ENCODE measurements at places on chromosomes 4 and X.

GRCh38 chr4:115781528-115782146 is 668.2 kb upstream of the NDST4 start:
- no peak for DNase-seq

DNA sequence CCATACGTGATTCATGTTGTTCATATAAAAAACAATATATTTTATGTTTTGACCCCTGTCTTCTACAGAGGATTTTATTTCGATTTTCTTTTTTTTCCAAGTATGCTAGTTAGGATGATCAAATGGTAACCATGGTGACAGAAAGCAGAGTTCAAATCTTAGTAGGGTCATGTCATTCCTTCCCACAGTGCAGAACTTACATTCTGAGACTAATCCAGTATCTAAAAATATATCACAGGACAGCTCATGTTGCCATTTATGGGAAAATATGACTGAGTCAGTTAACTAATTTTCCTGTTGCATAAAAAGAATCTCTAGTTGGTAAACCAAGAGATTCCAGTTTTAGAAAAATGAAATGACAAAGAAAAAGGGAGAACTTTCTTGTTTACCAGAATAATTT is 209.5 kb downstream of the PARM1 start:
- DNase-seq: no peak

GRCh38 chrX:7330556-7330955 is 182.6 kb upstream of the PUDP start:
- no peak for DNase-seq

GRCh38 chr4:37757121-37757520 is 69.4 kb upstream of the PGM2 start:
- DNase-seq: no peak

DNA sequence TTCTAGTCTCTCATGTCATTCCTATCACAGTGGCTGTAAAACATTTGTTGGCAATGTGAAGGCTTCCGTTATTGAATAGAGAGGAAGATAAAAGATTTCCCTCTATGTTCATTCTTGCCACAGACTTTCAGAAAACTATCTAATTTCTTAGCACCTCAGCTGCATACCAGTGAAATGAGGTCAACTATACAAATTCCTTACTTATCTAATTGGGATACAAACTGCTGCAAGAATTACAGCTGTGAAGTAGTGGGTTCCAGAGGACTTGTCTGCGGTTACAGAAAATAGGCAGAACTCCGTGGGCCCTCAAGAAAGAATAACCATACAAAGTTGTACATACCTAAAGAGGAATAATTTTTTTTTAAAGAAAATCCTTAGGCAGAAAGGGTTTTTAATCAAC is 175.8 kb downstream of the PPP1R2C start:
- DNase-seq: no peak

DNA sequence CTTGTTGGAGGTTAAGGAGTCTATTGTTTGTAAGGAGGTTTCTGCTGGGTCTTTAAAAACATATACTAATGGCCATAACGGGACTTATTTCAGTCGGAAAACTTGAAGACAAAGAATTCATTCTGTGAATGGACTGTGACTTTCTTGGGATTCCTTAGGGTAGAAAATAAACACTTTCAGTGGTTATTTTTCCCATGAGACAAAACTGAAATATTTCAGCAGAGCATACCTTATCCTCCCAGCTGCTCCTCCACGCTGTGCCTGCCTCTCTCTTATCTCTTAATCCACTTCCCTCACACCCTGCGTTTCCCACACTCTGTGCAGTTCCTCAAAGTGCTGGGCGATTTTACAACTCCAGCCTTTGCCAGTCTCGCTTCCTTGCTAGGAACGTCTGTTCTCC is 47.1 kb upstream of the SORBS2 start:
- DNase-seq: no peak

GRCh38 chr4:8571702-8572685 is 8.2 kb upstream of the GPR78 start:
- no peak for DNase-seq

GRCh38 chrX:110159865-110160264 is 157.0 kb downstream of the TMEM164 start:
- DNase-seq: no peak

GRCh38 chrX:123581586-123581985 is 151.3 kb downstream of the THOC2 start:
- no peak for DNase-seq

DNA sequence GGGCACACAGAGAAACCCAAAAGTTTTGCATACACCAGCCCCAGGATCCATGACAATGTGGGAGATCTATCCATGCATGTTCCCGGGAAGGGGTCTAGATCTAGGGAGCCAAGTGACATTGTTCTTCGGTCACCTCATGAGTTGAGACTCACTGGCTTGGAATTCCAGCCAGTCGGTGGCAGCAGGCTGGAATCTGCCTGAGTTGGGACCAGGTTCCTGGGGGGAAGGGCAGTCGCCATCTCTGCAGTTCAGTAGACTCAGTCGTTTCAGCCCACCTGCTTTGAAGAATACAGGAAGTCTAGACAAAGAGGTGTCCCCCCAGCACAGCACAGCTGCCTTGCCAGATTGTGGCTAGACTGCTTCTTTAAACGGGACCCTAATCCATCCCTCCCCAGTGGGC is 46.0 kb upstream of the PBDC1 start:
- DNase-seq: no peak
